ENCODE measurements at places on chromosomes 16 and 17. TPM values are rescaled to one million over a fixed set of nuclear protein-coding genes. Genes with fewer than 3 reads are reported as not detected.

- DNase-seq: no peak
- H3K4me1 ChIP-seq: no peaks in the 10 kb centered on the region
- H3K27ac ChIP-seq: no peak overlapping the region
- no peaks in the 10 kb centered on the region for H3K36me3 ChIP-seq
- H3K27me3 ChIP-seq: peaks cover 3% of the 10 kb centered on the region
These were observed 19.2 kb upstream of the USP22 start for GRCh38 chr17:21061971-21062526.

DNA sequence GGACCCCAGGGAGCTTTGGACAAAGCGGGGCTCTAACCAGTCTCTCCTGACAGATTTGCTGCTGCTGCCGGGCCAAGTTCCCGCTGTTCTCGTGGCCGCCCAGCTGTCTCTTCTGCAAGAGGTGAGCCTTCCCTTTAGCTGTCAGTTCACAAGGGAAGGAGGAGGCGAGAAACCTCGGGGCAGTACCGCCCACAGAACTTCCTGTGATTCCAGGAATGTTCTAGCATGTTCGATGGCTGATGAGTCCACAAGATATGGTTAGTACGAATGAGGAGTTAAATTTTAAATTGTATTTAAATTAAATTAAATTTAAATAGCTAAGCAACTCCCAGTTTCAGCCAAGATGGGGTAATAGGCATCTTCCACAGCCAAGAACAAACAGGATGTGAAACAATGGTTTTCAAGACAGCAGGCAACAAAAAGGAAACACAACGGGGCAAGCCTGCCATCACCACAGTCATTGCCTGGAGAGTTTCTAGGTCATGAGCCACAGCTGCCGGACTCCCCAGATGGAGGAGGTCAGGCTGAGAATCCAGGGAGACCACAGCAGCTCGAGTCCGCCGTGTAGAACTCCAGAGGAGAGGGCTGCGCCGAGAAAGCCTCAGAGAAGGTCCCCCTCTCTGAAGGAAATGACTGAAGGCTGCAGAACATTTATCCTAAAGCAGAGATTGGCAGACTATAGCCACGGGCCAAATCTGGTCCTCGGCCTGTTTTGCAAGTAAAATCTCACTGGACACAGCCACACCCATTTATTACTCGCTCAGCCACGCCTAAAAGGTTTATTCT lies 9.5 kb upstream of the TCF25 start:
- DNase-seq: peak; percentile 61
- H3K4me3 ChIP-seq: peak overlapping the region; percentile 22
- peaks cover 7% of the 10 kb centered on the region for H3K36me3 ChIP-seq
- H3K27me3 ChIP-seq: no peaks in the 10 kb centered on the region
- peak overlapping the region; percentile 82 for H3K27ac ChIP-seq

DNA sequence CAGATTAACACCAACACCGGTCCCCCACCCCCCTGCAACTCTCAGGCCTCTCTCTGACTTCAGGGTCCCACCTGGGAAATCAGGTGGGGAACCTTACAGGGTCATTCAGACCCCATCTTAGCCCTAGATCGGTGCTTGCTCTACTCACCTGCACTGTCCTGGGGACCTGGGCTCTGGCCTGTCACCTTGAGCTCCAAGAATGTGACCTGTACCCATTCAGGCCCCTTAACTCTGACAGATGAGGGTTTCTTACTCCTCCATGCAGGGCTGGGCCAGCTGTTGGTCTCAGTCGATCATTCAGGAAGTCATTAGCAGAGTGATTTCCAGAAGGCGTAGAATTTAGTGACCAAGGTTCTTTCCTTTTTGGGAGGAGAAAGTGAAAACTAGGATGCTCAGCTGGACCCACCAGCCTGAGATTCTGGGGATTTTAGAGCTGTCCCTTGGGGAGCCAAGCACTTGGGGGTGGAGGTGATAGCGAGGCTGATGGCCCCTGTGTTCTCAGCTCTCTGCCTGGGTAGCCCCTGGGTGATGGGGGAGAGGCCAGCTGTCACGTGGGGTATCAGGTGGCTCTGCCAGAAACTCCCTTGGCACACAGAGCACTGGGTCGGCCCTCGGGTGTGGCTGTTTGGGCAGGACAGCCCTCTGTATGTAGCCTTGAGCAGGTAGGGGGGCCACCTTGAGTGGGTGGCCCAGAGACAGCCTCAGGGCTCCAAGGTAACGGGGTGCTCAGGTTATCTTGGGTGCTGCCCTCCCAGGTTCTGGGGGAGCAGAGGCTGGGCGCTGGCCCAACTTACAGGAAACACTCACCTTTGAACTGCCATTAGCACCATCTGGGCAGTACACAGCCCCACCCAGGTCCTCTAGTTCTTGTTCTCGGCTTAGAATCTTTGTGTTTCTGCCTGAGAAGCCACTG lies 724 bp downstream of the MVP start:
- H3K27me3 ChIP-seq: no peaks in the 10 kb centered on the region
- peak overlapping the region; percentile 98 for H3K27ac ChIP-seq
- peak overlapping the region; percentile 91 for H3K4me3 ChIP-seq
- H3K36me3 ChIP-seq: peaks cover 35% of the 10 kb centered on the region

The SCIMP gene
- not detected for total RNA-seq

The UTS2R gene
- not detected for total RNA-seq

GRCh38 chr17:30333503-30334360 lies at the start of gene TMIGD1:
Gene TMIGD1, minus strand, starts transcription at chr17:30334057. Its CDS starts 1,924 bp downstream, at chr17:30332133.
- H3K4me3 ChIP-seq: no peak within 1 kb of the TSS
- H3K36me3 ChIP-seq: peaks cover 2% of the 10 kb centered on the region
- H3K27me3 ChIP-seq: no peaks in the 10 kb centered on the region
- DNase-seq: no peak
- peaks cover 49% of the 10 kb centered on the region for H3K4me1 ChIP-seq

DNA sequence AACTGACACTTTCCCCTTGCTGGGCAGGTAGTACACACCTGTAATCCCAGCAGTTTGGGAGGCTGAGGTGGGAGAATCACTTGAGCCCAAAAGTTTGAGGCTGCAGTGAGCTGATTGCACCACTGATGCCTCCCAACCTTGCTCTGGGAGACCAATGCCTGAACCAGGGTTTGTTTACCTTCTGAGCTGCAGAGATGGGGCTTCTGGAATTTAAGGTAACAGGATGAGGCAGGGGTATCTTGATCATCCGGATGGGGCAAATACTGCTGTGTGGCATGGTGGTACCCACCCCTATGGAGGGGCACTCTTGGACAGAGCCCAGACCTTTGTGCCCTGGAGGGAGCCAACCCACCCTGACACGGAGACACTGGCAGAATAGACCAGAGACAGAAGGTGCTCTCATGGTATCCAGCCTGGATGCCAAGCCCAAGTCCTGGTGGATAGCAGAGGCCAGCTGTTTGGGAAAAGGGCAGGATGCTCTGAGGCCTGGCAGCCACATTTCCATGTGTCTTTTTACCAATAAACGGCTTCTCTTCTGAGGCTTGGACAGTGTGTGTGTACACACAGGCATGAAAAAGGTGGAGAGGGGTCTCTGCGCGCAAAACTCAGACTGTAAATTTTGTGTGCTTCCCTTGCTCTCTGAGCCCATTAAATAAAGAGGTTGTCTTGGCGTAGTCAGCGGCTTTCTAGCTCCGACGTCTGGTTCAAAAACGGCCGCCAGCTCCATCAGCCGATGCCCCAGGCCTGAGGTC lies 4.4 kb downstream of the ZNF48 start:
- peak overlapping the region; percentile 82 for H3K4me3 ChIP-seq
- no peak for DNase-seq
- H3K36me3 ChIP-seq: peaks cover 15% of the 10 kb centered on the region
- H3K4me1 ChIP-seq: peaks cover 35% of the 10 kb centered on the region
- no peaks in the 10 kb centered on the region for H3K27me3 ChIP-seq

- H3K4me1 ChIP-seq: no peaks in the 10 kb centered on the region
- peaks cover 12% of the 10 kb centered on the region for H3K27me3 ChIP-seq
- H3K4me3 ChIP-seq: no peak overlapping the region
- no peak for DNase-seq
- no peak overlapping the region for H3K27ac ChIP-seq
- no peaks in the 10 kb centered on the region for H3K36me3 ChIP-seq
These were observed 13.5 kb downstream of the CCL11 start for GRCh38 chr17:34299027-34299426.

DNA sequence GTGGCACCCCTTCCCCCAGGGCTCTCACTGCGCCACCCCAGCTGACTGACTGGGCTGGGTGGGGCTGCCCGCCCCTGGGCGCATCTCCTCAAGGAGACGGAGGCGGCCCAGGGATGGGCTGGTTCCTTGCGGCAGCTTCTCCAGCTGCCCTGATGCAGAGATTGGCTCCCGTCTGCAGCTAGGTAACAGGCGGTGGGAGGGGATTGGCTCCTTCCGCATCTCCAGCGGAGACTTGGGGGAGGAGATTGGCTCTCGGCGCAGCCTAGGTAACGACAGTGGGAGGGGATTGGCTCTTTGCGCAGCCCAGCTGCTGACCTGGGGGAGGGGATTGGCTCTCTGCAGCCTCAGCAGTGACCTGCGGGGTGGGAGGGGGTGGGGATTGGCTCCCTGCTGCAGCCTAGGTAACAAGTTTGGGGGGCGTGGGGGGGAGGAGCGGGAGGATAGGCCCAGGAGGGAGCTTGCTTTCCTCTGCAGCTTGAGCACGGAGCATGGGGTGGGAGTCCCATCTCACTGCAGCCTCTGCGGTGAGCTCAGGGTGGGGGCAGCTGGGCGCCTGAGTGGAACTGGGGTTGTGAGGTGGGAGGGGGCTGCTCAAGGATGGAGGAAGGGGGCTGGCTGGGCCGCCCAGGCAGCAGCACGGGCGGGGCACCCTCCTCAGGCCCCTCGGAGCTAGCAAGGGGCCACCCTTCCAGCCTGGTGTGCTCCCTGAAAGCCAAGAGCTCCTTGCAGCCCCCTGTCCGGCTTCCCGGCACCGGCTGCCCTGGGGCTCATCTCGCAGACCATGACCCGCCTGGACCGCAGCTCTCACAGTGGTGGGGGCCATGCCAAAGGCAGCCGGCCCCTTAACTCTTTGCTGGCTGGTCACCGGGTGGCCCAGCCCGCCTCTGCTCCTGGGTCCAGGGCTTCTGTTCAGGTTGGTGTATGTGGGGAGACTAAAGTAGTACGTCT lies 6.4 kb downstream of the NFE2L1 start:
- no peaks in the 10 kb centered on the region for H3K27me3 ChIP-seq
- peaks cover 78% of the 10 kb centered on the region for H3K36me3 ChIP-seq
- H3K4me1 ChIP-seq: peaks cover 69% of the 10 kb centered on the region
- peak overlapping the region; percentile 65 for H3K4me3 ChIP-seq

GRCh38 chr17:82486231-82487094 lies 27.9 kb downstream of the NARF start:
- no peaks in the 10 kb centered on the region for H3K27me3 ChIP-seq
- H3K4me3 ChIP-seq: no peak overlapping the region
- no peak overlapping the region for H3K27ac ChIP-seq
- DNase-seq: no peak

The PRR35 gene
- not detected for total RNA-seq

The NT5M gene
- total RNA-seq: 8.5 TPM

The AGRP gene
- not detected for total RNA-seq

- H3K4me1 ChIP-seq: peaks cover 22% of the 10 kb centered on the region
- H3K27me3 ChIP-seq: no peaks in the 10 kb centered on the region
- H3K36me3 ChIP-seq: no peaks in the 10 kb centered on the region
These were observed at the start of gene DPEP3 for GRCh38 chr16:67979955-67980678. Gene DPEP3, minus strand, starts transcription at chr16:67980499. Its CDS starts 119 bp downstream, at chr16:67980380.

The NOG gene
- total RNA-seq: not detected

DNA sequence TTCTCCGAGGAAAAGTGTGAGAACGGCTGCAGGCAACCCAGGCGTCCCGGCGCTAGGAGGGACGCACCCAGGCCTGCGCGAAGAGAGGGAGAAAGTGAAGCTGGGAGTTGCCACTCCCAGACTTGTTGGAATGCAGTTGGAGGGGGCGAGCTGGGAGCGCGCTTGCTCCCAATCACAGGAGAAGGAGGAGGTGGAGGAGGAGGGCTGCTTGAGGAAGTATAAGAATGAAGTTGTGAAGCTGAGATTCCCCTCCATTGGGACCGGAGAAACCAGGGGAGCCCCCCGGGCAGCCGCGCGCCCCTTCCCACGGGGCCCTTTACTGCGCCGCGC lies at the start of gene ERBB2:
Gene ERBB2 (plus strand): TSS at position 247 of the 330 bp plus-strand sequence. CDS start 175 bp downstream, outside the sequence.
- peaks cover 26% of the 10 kb centered on the region for H3K27me3 ChIP-seq
- H3K27ac ChIP-seq: no peak within 1 kb of the TSS
- peaks cover 6% of the 10 kb centered on the region for H3K4me1 ChIP-seq
- no peak within 1 kb of the TSS for H3K4me3 ChIP-seq
- DNase-seq: no peak
- no peaks in the 10 kb centered on the region for H3K36me3 ChIP-seq

GRCh38 chr17:35368081-35368830 lies 5.2 kb downstream of the SLFN11 start:
- no peaks in the 10 kb centered on the region for H3K27me3 ChIP-seq
- no peak overlapping the region for H3K27ac ChIP-seq
- peak; percentile 30 for DNase-seq
- no peak overlapping the region for H3K4me3 ChIP-seq

- H3K27ac ChIP-seq: no peak overlapping the region
- no peak overlapping the region for H3K4me3 ChIP-seq
- peaks cover 14% of the 10 kb centered on the region for H3K4me1 ChIP-seq
- H3K27me3 ChIP-seq: no peaks in the 10 kb centered on the region
- no peaks in the 10 kb centered on the region for H3K36me3 ChIP-seq
- DNase-seq: no peak
These were observed 60.9 kb downstream of the RAI1 start for GRCh38 chr17:17742133-17742621.

DNA sequence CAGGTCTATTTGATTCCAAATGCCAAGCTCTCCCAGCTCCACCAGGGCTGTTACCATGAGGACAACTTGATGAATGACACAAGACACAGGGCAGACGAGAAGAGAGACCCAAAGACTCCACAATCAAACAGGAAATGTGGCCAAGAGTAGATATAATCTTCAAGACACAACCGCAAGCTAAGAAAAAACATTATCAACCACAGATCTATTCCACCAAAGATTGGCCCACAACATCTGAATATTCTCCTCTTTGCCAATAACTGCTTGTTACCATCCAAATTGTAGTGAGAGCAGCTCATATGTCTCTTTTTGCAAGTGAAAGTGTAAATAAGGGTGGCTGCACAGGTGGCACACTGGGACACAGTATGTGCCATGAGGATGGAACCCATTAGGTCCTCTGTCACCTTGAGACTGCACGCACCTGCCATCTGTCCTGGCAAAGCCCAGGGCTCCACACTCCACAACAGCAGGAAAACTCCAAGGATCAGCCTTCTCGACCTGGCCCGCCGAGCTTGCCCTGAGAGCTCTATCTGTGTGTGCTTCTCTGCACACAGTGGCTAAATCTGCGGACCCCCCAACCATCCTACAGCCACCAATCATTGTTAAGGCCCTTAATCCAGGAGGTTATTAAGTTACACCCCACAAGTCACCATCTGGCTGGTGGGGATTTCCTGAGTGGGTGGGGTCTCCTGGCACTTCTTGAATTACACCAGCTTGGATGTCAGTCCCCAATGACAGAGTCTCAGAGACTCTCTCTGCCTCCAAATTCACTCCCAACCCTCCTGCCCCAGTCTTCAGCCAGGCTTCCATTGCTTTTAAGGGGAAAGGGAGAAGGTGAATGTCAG lies 50.5 kb downstream of the DYNLRB2 start:
- DNase-seq: peak; percentile 34
- peak overlapping the region; percentile 2 for H3K4me3 ChIP-seq
- H3K36me3 ChIP-seq: peaks cover 5% of the 10 kb centered on the region
- peaks cover 21% of the 10 kb centered on the region for H3K27me3 ChIP-seq
- H3K4me1 ChIP-seq: peaks cover 35% of the 10 kb centered on the region
- peak overlapping the region; percentile 21 for H3K27ac ChIP-seq

The ZPBP2 gene
- total RNA-seq: 0.61 TPM

The FNDC8 gene
- not detected for total RNA-seq

GRCh38 chr17:66555605-66556004 lies 253.2 kb downstream of the PRKCA start:
- peaks cover 15% of the 10 kb centered on the region for H3K36me3 ChIP-seq
- H3K27me3 ChIP-seq: no peaks in the 10 kb centered on the region
- DNase-seq: no peak
- peaks cover 34% of the 10 kb centered on the region for H3K4me1 ChIP-seq

GRCh38 chr16:25501530-25502255 lies 190.1 kb upstream of the HS3ST4 start:
- H3K36me3 ChIP-seq: no peaks in the 10 kb centered on the region
- peaks cover 5% of the 10 kb centered on the region for H3K27me3 ChIP-seq
- no peak overlapping the region for H3K27ac ChIP-seq
- no peaks in the 10 kb centered on the region for H3K4me1 ChIP-seq
- DNase-seq: no peak

The BCL6B gene
- 0.53 TPM for total RNA-seq

The CCL22 gene
- total RNA-seq: 1.5 TPM
